ENCODE measurements at places on chromosomes 1 and 21. TPM values are rescaled to one million over a fixed set of nuclear protein-coding genes. Genes with fewer than 3 reads are reported as not detected.

UBE2U gene
- not detected for total RNA-seq

DNA sequence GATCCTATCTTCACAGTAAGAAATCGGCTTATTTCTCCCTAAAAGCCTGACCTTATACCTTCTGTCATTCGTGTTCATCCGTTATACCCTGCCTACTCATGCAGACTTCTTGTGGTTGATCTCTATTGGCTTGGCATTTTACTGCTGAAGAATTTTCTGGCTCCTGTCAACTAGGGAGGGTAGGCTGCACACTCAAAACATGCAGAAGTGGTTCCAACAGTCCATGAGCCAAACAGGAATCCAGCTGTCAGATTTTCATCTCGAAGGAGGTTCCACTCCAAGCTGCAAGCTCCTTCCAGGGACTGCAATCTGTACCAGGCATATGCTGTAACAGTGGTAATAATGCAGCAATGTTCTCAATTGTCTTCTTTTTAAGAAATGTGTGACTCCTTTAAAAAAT lies 10.1 kb downstream of the DNAJC11 start:
- DNase-seq, result no peak

WNT9A gene
- 13.2 TPM for total RNA-seq

DNA sequence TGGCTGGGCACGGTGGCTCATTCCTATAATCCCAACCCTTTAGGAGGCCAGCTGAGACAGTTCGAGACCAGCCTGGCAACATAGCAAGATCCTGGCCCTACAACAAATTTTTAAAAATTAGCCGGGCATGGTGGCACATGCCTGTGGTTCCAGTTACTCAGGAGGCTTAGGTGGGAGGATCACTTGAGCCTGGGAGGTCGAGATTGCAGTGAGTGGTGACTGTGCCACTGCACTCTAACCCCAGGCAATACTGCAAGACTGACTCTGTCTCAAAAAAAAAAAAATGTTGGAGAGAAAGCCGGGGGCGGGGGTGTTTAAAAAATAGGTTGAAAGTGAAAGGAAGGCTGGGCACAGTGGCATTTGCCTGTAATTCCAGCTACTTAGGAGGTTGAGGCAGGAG lies 16.5 kb downstream of the CLDN19 start:
- no peak for DNase-seq

SPAG17 gene
- total RNA-seq, result not detected

ICOSLG gene
- total RNA-seq, result 1.7 TPM

Measured in esophagus muscularis mucosa (tissue), 4 donors.